Activated CD4-positive, CD25-positive, alpha-beta regulatory T cell treated with anti-CD3 and anti-CD28 coated beads, Interleukin-2, amount 50 U/mL, for 72 hours (primary cell): ENCODE measurements at places on chromosomes 7 and 10.
A peak's percentile ranks its signal among the peaks of the same experiment; 100 is the strongest.

DNA sequence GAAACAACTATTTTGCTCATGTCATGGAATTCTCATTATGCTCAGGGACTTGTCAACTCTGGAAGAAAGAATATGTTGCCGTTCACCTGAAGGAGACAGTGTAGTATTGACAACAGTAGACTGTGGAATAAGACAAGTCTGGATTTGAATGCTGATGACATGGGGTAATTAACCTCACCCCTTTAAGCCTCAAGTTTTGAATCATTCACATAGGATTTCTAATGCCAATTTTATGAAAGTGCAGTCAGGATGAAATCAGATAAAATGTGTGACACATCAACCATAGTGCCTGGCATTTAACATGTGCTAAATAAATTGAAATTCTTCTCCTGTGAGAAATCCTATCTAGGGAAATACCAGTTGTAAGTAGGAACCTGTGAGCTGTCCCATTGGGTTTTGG, 305.8 kb downstream of the KIF20B start:
- no peak for DNase-seq

DNA sequence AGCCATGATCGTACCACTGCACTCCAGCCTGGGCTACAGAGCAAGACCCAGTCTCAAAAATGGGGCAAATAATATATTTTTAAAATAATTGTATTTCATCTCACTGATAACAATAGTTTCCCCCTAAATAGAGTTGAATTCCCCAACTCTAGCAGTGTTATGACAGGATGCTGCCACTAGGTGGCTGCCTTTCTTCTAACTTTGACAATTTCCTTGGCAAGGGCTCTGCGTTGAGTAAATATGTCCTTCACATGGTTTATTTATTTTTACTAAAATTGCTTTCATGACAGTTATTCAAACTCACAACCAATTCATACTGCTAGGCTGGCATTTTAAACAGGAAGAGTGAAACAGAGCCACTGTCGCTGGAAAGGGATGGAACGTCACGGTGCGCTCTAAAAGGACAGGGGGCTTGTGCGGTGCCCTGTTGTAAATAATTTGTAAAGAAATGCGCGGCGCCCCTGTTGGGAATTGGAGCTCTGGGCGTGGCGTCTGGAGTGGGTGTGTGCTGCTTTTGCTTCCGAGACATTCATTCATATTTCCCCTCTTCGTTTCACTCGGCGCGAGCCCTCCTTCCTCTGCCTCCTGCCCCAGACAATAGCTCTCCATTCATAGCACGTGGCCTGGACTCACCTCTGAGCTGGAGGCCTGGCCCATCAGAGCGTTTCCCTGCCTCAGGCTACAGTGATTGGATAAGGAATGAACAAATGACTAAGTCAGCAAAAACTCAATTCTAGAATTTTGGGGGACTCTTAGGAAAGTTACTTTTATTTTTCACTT, 20.5 kb upstream of the PITRM1 start:
- DNase-seq: peak; percentile 55

GRCh38 chr10:99331207-99331803, 2.1 kb downstream of the CNNM1 start:
- DNase-seq: no peak

DNA sequence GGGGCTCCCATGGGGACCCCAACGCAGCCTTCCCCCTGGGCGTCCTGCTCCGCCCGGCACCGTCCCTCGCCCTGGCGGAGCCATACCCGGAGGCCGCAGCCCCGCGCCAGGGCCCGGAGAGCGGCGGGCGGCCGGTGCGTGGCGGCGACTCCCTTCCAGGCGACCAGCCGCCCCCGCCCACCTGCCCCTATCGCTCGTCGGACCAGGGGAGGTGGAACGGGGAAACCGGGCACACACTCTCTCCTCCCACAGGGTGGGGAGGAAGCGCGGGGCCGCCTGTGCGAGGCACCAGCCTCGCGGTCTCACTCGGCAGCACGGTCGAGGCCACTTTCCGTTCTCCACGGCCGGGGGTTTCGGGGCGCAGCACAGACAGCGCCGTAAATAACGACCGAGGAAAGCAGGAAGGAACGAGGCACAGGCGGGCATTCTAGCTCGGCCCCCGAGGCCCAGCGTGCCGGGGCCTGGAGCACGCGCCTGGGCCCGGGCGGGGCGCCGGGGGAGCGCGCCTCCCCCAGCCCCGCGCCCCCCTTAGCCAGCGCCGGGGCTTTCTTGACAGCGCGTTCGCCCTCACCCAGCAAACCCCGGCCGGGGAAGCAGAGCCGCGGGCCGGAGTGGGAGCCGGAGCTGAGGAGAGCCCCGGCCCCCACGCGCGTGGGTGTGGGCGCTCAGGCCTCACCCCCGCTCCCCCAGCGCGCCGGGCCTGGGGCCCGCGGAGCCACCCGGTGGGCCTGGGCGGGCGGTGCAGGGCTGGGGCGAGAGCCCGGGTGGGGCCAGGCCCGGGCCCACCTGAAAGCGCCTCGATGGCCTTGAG, 936 bp downstream of the IGF2BP3 start:
- peak; percentile 34 for DNase-seq

DNA sequence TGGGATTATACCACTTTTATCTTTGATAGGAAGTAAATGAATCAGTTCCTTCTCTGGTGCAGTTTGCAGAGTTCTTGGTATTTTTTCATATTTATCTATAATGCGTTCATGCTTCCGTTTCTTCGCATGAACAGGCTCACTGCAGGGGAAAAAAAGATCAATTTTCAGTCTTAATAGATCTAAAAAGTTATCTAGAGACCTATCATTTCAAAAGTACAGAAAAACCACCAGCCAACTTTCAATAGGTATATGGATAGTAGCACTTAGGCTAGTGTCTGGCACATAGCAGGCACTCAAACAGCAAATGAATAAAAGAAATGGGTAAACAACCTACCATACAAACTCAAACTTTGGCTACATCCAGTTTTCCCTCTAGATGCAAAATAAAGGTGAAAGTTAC, 5.5 kb downstream of the NOC3L start:
- no peak for DNase-seq

DNA sequence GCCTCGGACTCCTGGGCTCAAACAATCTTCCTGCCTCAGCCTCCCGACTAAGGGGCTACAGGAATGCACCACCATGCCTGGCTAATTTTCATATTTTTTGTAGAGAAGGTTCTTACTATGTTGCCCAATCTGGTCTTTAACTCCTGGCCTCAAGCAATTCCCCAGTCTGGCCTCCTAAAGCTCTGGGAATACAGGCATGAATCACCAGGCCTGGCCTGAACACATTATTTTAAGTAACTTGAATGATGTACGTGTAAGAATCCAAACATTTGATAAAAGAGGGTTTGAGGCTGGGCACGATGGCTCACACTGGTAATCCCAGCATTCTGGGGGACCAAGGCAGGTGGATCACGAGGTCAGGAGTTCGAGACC, 13.0 kb upstream of the BAMBI start:
- DNase-seq: no peak

- DNase-seq: no peak
Observed at GRCh38 chr7:122951006-122951405, 44.5 kb downstream of the TAS2R16 start.

- no peak for DNase-seq
Observed at GRCh38 chr7:141584935-141585334, 33.7 kb downstream of the AGK start.

DNA sequence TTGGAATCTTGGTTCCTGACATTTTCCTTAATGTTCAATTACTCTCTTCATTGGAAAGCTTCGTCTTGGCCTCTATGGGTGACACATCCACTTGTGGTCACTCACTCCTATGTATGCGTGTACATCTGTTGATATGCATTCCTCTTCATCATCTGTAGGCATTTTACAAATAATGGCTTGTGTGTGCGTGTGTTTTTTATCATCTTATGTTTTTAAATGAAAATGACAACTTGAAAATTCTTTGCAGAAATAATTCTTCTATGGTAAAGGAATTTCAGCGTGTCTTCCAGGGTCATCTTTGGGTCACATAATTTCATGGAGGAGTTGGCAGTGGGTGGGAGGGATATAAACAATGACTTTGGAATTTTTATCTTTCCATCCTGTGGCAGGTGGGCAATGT, 925.1 kb downstream of the LRMDA start:
- DNase-seq: no peak

GRCh38 chr7:107666790-107667189, 6.2 kb downstream of the SLC26A4 start:
- DNase-seq: no peak

DNA sequence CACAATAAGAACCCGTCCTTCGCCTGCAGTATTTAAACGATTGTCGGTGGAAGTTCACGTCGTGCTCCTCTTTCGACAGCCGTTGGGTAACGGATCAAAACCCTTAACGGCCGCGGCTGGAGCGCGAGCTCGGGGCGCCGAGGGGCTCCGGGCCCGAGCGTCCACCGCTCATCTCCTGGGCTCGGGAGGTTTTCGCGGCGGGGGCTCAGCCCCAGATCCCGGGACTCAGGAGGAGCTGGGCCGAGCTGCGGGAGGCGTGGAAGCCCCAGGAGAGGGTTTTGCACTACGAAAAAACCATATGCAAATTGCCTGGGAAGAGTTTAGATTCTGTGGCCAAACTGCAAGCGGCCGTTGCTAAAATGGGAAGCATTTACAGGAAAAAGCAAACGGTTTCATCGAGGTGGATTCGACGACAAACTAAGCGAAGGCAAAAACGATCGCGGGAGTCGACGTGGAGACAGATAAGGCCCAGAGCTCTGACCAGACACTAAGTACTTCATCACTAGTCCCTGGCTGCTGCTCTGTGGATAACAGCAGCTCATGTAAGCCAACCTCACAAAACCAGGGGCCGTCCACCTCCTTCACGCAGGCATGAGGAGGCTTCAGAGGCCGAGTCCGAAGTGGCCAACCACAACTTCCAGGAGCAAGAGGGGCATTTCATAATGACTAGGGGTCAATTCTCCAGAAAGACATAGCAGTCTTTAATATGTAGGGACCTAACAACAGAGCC, 129.7 kb downstream of the MARCHF5 start:
- no peak for DNase-seq

DNA sequence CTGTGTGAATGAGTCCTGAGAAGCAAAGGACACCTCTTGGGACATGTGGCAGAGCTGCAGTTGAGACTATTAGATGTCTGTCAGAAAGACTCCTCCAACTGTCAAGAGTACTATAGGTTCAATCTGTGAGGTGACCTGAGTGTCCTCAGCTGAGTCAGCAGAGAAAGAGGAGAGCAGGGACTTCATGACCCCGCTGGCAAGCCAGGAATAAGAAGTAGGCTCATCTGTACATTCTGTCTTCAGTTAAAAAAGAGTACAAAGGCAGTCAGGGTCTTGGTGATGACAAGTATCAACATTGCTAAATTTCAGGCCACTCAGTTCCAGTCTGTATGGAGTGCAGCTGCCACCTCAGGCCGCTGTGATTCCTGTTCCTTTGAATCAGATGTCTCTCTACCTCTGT, 25.1 kb downstream of the HECTD2 start:
- DNase-seq: no peak

GRCh38 chr10:11035301-11035991, 17.8 kb downstream of the CELF2 start:
- no peak for DNase-seq

- no peak for DNase-seq
Observed at GRCh38 chr10:131630772-131631258, 270.0 kb upstream of the PPP2R2D start.

DNA sequence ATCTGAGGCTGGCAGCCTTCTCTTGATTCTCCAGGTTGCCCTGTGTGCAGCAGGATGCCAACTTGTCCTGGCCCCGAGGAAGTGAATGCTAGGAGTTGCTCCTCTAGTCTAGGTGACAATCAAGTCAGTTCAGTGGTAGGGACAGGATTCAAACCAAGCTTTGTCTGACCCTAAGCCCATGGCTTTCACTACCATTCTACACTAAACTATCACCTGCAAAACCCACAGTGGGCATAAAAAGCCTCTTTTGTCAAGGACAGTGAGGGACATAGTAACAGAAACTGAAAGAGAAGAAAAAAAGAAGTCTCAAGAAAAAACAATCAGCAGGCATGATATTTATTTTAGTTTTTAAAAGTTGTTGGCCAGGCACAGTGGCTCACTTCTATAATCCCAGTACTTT, 33.5 kb downstream of the KCNMA1 start:
- DNase-seq: no peak

GRCh38 chr10:101939729-101940128, 96.1 kb upstream of the KCNIP2 start:
- no peak for DNase-seq

GRCh38 chr10:70323138-70323696, 39.4 kb upstream of the NPFFR1 start:
- no peak for DNase-seq

GRCh38 chr10:86261470-86261869, 105.1 kb downstream of the GRID1 start:
- DNase-seq: no peak

DNA sequence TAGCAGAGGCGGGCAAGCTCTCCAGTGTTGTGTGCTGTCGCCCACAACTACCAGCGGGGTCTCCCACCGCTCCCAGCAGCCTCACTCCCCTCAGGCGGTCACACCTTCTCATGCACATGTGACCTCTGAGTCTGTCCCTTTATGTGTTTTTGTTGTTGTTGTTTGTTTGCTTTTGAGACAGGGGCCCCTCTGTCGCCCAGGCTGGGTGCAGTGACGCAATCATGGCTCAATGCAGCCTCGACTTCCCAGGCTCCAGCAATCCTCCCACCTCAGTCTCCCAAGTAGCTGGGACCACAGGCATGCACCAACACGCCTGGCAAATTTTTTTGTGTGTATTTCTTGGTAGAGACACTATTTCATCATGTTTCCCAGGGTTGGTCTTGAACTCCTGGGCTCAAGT, 1.5 kb downstream of the CPSF4 start:
- no peak for DNase-seq

DNA sequence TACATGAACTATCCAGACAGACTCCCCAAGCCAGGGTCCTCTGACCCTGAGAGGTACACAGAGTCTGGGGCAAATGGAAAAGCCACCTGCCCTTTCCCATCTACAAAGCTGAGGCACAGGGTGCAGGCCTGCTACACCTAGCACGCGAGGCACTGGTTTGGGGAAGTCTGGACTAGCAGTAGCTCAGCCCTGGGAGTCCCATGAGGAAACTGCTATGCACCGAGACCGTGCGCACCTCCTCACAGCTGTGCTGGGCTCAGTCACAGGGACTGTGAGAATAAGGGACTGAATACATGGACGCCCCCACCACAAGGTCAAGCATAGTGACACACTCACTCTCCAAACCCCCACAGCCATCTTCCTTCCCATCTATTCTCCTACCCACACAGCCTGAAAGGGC, 8.2 kb downstream of the MAT1A start:
- no peak for DNase-seq

- DNase-seq: no peak
Observed at GRCh38 chr7:76220185-76221057, 18.7 kb downstream of the SRRM3 start.

DNA sequence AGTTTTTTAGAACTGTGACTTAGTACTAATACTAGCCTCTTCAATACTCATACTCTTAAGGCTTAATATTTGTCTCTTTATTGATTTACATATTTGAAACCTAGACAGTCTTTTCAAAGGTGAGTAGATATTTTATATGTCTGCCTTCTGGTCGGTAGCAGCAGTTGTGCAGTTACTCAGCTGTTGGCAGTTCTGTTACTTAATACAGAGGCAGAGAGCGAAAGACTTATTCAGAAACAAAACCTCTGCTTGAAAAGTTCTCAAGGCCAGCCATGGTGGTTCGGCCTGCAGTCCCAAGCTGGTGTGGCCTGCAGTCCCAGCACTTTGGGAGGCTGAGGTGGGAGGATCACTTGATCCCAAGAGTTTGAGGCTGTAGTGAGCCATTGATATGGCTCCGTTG, 84.2 kb downstream of the AUTS2 start:
- no peak for DNase-seq

GRCh38 chr10:876438-876837, 55.1 kb downstream of the LARP4B start:
- no peak for DNase-seq

- no peak for DNase-seq
Observed at GRCh38 chr10:102633287-102633686, 11.0 kb upstream of the TRIM8 start.

- DNase-seq: no peak
Observed at GRCh38 chr10:53361281-53361680, 588.7 kb upstream of the MBL2 start.
